ENCODE measurements at places on chromosomes 6 and 20.

DNA sequence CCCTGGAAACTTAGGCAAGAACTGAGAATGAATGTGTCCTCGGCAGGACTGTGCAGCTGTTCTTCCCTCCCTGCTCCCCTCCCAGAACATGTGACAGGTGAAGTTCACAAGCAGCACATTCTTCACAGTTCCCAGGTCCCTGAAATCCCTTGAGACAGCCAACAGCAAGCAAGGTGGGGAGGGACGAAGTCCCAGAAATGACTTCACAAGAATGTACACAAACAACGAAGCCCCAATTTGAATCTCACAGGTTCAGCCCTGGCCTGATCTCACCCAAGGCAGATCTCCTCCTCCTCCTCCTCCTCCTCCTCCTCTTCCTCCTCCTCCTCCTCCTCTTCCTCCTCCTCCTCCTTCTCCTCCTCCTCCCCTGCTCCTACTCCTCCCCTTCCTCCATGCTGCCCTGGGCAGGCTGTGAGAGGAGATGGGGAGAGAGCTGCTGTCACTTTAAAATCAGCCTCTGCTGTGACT lies 32.4 kb downstream of the WRNIP1 start:
- DNase-seq, result peak; percentile 57

DNA sequence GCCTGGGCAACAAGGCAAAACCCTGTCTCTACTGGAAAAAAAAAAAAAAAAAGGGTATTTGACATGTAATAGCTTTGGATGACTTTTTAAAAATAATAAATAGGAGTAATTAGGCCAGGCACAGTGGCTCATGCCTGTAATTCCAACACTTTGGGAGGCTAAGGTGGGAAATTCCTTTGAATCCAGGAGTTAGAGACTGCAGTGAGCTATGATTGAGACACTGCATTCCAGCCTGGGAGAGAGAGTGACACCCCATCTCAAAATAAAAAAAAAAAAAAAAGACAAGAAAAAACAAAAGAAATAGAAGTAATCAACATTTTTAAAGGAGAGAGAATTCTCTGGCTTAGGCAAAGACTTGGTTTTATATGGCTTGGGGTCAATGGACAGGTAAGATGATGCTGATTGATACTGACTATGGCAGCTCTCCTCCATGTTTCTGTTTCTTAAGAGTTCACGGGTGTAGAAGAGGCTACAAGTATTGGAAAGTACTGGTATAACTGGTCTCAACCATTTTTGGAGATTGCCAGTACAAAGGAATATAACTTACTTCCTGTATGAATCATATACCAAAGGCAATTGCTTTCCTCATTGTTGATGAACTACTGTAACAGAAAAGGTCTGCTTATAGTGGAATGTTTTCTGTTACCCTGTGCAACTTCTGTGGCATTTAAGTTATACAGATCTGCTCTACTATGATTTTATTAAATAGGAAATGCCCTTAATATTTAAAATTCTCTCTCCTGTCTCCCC lies 10.1 kb downstream of the MAP3K5 start:
- DNase-seq, result no peak

- DNase-seq, result no peak
These were observed 138.0 kb downstream of the GJA1 start for GRCh38 chr6:121573481-121573880.

DNA sequence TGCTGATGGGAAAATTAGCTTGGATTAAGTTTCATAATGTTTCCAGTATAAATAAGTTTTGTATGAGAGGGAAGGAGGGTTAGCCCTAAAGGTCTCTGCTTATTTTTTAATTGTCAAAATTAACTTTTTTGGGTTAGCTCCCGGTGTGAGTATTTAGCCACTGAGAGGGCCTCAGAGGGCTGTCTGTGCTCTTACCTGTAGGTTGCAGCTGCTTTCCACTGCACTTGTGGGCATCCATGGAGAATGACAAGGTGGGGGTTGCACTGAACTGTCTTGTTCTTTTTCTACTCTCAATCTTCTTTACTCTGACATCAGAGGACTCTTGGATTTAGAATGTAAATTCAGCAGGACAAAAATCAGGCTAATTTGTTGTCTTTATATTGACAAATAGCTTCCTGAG lies 81.4 kb downstream of the CD164 start:
- DNase-seq, result no peak

DNA sequence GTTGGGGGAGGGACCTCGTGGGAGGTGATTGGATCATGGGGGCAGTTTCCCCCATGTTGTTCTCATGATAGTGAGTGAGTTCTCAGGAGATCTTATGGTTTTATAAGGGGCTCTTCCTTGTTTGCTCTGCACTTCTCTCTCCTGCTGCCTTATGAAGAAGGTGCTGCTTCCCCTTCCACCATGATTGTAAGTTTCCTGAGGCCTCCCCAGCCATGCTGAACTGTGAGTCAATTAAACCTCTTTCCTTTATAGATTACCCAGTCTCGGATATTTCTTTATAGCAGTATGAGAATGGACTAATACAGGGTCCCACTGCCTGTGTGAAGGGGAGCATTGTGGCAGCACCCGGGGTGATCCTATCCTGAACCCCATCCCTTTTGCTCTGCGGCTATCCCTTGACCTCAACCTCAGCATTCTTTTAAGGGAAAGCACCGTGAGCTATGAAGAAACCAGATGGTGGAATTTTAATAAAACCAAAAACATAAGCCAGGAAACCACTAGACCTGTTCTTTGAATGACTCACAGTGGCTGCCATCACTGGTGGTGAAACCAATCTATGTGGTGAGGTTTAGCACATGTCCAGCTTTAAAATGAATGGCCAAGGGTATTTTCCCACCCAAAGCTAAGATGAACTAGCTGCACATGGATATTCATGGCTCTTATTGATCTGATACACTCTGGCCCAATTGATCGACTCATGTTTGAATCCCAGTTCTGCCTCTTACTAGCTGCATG lies 62.2 kb downstream of the ZDHHC14 start:
- no peak for DNase-seq

GRCh38 chr6:144912474-144912873 lies 627.3 kb downstream of the UTRN start:
- no peak for DNase-seq

GRCh38 chr6:5023923-5024322 lies 20.1 kb upstream of the RPP40 start:
- no peak for DNase-seq

DNA sequence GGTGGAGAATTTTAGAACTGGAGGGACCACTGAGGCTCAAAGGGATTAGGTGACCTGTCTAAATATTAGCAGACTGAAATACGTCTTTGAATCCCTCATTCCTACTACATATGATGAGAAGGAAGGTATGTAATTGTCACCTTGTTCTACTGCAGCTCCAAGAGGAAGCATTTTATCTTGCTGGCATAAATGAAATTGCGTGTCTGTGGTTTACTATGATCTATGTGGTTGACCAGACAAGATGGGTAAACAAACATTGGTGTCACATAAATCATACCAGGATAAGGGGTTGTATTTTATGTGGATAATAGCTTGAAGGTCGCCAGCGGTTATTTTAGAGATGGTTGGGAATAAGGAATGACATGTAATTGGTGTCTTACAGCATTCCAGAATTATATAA lies 78.2 kb downstream of the LAMA4 start:
- DNase-seq, result no peak

GRCh38 chr6:88360203-88360797 lies 194.2 kb upstream of the CNR1 start:
- DNase-seq, result no peak

DNA sequence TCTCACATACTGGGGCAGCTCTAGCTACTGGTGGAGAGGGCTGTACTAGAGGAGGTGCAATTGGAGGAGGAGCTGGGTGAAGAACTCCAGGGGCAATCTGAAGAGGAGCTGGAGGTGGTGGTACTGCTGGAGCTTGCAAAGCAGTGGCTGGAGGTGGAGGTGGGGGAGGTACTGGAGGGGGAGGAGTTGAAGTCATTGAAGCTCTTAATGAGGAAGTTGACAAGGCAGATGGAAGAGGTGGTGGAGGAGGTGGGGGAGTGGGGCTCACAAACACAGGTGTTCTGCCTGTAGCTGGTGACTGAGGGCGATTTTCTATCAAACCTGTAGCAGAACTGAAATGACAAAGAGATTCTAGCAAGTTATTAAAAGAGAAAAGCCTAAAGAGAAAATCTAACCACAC lies 77.6 kb downstream of the WASF1 start:
- peak; percentile 58 for DNase-seq

- DNase-seq, result no peak
These were observed 153.9 kb downstream of the SOX4 start for GRCh38 chr6:21747441-21747840.

DNA sequence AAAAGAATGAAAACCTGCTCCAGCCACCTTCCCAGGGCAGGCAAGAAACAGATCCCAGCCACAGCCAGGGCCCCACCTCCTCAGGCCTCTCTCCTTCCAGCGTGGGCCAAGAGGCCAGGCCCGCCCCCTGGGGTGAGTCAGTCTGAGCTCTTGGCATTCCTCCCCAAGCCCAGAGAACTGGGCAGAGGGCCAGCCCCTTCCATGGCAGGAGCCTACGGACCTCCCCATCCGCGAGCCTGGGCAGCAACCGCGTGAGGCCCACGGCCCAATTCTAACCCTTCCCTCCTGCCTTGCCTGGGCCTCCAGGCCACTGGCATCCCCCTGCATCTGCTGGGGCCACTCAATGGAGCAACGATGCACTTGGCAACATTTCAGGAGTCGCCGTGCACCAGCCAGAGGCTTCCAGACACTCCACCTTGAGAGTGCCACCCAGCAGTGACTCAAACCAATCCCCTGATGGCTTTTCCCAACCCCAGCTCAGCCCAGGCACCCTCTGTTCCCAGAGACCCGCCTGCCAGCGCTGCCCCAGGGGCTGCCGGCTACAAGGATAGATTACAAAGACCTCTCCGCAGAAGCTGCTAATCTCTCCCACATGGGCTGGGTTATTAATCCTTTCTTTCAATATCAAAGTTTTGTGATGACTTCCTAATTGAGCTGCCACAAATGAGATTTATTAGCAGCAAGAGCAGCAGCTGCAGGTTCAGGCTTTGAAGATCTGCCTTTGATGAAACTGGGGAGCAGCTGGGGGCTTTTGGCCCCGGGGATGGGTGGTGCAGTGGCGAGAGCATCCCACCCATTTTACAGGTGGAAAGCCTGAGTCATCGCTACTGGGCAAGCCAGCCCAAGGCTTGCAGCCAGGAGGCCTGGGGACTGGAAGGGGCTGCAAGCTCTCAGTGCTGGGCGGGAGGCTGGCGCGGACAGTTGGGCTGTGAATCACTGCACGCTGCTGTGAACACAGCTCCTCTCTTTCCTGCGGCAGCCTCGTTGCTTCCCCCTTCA lies 85.7 kb downstream of the NFATC2 start:
- DNase-seq, result peak; percentile 54

- DNase-seq, result no peak
These were observed 277.9 kb downstream of the C6orf118 start for GRCh38 chr6:165031502-165031901.

- DNase-seq, result no peak
These were observed 3.8 kb downstream of the HLA-DMA start for GRCh38 chr6:32949113-32949512.

DNA sequence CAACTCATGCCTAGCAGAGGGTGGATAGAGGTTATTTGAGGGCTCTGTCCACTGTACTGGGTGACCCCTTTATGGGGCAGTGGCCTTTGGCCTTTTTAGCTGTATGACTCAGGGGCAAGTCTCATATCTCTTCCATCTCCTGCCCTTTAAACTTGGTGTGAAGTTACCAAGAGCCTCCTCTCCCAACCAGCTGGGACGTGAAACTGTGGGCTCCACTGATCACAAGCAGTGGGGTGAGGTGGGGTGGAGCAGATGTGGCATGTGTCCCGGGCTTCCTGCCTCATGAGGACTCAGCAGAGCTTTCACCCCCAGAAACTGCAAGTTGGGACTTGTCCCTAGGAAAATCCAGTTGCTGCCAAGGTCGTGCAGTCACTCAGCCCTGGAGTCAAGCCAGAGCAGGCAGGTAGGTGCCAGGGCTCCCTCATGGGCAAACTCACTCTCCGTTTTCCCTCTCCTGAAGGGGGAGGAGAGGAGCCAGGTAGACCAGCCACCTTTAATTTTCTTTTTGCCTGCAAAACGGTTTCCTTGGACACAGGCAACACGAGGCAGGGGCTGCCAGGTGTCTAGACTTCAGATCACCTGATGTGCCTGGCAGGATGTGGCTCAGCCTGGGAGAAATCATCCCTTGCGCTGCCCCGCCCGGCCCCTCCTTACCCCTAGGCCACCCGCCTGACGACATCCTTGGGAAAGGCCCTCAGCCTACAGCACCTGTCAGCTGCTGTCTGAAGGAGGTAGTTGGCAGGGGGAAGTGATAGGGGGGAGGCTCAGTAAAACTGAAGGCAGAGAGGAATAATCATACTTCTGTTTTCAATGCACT lies 4.0 kb downstream of the CDKN1A start:
- DNase-seq, result peak; percentile 97

Data from NCI-H2171 treated with DMSO at 0.1 percent for 48 hours (cell line).